ENCODE measurements at places on chromosomes 3 and 15.
A peak's percentile ranks its signal among the peaks of the same experiment; 100 is the strongest.

- DNase-seq: no peak
Observed at GRCh38 chr3:66476852-66477381, 23.9 kb downstream of the LRIG1 start.

DNA sequence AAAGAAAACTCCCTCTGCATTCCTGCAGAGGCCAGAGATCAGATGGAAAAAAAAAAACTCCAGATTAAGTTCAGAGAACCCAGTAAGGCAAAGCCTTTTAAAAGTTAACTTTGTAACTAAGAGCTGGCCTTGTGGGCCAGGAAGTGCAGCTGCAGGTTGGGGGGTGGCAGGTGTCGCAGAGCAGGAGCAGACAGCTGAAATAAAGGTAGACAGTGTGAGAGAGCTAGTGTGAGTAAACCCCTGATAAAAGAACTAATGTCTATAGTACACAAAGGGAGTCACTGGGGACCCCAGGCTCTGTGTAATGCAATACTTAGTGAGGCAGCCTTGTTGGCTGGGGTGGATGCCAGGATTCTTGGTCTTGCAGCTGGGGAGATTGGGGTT is 42.1 kb downstream of the PPCDC start:
- no peak for DNase-seq

- no peak for DNase-seq
Observed at GRCh38 chr15:40590667-40591050, 3.4 kb upstream of the KNL1 start.

DNA sequence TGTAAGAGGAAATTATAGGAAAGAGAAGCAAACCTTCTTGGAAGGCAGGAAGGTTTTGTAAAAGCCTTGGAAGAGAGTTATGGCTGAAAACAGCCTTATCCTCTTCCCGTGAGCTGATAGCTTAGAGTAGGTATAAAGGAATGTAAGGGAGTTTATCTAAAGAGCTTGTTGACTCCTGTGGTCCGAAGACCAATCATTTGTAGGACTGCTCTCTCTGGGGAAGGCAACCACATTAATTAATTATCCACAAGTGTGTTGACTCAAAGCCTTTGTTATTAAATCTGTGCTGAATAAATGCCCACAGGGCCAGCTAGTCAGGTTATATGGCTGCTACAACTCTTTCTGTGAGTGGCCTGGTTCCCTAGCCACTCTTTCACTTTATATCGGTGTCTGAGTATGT is 452.1 kb upstream of the RASGRP1 start:
- no peak for DNase-seq

GRCh38 chr15:52252781-52253180 is 42.8 kb downstream of the MYO5C start:
- DNase-seq: peak; percentile 84

- DNase-seq: no peak
Observed at GRCh38 chr3:58484045-58484721, 7.7 kb upstream of the KCTD6 start.

DNA sequence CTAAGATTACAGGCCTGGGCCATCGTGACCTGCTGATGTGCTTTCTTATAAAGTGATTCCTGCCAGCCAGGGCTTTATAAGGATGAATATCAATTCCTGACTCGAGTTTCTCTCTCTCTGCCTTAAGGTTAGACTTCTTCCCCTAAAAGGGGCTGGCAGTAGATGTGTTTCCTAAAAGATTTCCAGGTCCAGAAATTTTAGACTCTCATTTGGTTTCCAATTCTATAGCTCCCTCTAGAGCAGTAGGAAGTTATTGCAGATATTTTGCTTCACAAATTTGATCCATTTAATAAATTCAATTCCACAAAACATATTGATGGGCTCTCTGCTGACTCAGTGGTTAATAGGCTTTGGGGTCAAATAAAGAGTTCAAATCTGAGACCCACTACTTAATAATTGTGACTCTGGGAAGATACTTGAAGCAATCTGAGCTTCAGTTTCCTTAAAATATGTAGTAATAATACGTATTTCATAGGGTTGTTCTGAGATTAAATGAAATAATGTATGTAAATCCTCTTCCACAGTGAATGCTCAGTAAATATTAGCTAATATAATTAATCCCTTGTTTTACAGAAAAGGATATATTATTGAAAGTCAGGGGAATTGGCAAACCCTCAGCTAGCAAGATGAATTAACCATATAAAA is 2.1 kb downstream of the TRIM69 start:
- DNase-seq: no peak

DNA sequence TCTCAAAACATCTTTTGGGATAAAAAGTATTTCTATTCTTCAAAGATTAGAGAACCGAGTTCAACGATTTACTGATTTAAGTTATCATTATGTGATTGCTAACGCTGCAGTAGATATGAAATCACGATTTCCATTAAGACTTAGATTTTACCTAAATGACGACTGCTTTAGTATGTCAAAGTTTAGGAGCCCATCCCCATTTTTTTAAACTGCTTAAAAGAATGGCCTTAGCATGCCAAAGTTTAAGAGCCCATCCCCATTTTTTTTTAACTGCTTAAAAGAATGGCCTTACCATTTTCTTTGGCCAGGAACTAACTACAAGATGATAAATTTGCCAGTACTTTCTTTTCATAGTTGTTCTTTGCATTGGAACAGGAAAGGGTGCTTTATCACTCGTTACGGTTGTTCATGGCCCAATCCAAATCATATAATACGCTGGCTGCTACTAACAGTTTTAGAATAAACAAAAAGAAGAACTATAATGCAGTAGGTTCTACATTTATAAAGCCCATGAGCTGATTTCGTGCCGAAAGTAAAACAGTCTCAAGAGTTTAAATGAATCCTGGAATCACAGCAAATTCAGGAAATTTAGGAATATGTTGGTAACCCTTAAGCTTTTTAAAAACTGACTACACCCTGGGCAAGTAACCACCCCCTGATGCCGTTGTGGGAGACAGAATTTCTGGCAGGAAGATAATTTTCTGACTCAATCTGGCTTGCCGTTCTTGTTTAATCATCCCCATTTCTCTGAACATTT is 869 bp upstream of the TSC22D2 start:
- no peak for DNase-seq

DNA sequence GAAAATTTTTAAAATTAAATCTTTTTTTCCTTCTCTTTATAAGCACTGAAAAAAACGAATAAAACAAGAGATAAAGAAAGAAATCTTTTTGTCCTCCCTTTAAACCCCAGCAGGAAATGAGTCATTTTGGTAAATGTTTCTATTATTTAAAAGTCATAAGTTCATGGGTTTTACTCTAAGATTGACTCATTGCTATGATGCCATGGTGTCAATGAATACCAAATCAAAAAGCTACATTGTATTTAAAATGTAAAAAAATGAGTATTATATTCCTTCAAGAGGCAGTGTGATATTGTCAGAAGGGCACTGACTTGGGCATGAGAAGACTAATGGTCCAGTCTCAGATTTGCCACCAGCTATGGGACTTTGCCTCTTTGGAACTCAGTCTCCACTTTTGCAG is 303.4 kb upstream of the DNAJC19 start:
- DNase-seq: no peak

DNA sequence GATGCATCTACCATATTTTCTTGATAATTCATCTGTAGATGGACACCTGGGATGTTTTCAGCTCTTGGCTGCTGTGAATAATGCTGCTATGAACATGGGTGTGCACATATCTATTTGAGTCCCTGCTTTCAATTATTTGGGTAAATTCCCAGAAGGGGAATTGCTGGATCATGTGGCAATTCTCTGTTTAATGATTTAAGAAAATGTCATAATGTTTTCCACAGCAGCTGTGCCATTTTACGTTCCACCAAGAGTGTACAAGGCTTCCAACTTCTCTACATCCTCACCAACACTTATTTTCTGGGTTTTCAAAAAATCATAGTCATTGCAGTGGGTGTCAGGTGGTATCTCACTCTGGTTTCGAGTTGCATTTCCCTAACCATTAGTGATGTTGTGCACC is 64.4 kb downstream of the NSMCE3 start:
- no peak for DNase-seq
